Cortex of kidney (tissue), 1 donor: ENCODE measurements at places on chromosomes 6 and 20.

DNA sequence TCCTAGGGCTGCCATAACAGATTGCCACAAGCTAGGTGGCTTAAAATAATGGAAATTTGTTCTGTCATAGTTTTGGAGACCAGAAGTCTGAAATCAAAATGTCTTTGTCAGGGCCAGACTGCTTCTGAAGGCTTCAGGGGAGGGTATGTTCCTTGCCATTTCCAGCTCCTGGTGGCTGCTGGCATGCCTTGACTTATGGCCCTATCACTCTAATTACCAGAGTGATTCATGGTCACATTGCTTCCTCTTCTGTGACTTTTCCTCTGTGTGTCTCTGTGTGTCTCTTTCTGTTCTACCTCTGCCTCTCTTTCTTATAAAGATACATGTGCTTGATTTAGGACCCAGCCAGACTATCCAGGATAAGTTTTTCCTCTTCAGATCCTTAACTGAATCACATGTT, 635.2 kb upstream of the IMPG1 start:
- DNase-seq, result no peak

- no peak for DNase-seq
Measured at GRCh38 chr20:61055180-61056010, 196.7 kb upstream of the CDH4 start.

DNA sequence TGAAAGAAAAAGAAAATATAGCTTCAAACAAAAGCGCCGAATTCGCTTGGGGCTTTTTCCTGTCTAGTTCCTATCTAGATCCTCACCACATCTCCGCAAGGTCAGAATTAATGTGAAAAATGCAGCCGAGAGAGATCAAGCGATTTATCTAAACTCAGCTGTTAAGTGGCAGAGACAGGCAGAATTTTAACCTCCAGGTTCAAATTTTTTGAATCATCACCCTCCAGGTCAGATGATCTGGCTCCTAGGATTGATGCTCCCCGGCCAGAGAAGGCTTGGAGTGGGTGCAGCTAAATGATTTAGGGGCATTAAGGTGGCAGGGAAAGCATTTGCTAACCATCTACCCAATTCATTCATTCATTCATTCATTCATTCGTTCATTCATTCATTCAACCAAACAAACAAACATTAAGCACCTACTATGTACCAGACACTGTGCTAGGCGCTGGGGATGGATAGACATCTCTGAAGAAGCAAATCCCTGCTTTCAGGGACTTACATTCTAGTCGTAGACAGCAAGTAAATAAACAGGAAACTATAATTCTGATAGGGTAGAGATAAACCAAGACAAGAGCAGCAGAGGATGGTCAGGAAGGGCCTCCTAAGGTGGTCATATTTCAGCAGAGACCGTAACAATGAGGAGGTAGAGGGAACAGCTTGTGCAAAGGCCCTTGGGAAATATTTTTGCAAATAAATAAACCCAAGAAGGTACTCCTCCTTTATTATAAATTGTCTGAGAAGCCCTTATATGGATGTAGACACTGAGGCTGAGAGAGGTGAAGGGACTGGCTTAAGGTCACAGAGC, 672 bp upstream of the UBE2V1 start:
- no peak for DNase-seq

GRCh38 chr6:87848616-87849015, 146.6 kb upstream of the AKIRIN2 start:
- no peak for DNase-seq

DNA sequence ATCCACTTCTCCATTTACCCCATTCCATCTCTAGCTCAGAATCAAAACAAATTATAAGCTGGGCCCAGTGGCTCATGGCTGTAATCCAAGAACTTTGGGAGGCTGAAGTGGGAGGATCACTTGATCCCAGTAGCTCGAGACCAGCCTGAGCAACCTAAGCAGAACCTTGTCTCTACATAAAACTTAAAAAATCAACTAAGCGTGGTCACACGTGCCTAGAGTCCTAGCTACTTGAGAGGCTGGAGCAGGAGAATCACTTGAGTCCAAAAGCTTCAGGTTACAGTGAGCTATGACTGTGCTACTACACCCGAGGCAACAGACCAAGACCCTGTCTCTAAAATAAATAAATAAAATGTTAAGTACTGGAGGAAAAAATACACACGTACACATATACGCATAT, 74.7 kb upstream of the RUNX2 start:
- no peak for DNase-seq

DNA sequence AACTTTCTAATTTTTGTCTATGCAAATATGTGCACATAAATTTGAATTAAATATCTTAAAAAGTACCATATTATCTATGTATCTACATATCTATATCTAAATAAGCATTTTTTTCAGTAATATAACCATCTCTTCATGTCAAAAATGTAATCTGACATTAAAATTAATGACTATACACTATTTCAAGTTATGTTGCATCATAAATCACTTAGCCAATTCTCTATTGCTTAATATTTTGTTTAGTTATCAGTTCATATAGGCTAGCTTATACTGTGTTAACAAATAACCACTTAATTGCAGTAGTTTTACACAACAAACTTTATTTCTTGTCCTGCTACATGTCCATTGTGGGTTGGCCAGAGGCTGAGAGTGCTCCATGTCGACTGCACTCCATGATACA, 360.8 kb downstream of the EPM2A start:
- no peak for DNase-seq

DNA sequence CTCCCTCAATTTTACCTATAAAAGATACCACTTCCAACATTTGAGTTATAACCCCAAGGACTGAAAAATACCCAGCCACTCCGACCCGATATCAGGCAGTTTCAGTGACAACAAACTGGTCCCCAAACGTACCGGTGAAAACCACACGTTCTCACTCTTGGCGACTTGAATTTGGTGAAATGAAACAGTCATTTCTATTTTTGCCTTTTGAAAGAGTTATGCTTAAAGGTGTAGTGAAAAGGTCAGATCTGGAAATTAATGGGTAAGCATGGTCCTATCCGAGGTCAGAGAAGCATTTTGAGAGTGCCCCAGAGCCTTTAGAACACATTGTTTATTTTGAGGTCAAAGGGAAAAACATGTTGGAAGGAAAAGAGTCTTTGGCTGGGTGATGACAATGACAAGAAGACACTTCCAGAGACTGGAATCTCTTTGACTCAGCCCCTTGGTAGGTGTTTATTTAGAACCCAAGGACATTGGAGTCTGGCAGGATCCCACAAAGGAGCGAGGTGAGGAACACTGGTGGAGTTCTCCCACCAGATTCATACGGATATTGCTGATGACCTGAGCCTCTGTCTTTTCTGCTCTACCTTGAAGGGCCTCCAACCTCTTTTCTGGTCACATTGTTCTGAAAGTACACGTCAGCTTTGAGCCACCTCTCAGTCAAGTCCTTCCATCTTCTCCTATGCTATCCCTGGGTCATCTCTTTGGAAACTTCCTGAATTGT, 235.0 kb downstream of the GMPR start:
- no peak for DNase-seq

DNA sequence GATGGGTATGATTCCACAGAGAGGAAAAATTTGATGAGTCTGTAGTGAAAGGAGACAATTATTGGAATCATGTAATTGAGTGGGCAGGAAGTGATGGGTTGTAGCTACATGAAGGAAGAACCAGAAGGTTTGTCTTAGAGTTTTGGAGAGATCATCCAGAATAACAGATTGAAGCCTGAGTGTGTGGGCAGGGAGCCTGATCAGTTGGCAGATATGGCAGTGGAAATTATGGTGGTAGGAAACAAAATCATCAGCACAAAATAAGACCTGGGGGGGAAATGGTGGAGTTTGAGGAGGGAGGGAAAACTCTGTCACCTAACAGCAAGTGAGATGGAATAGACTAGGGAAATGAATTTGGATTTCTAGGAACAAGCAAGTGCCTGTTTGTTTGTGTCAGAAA, 606.6 kb upstream of the MAP3K7 start:
- no peak for DNase-seq
